Esophagus muscularis mucosa (tissue), 4 donors: ENCODE measurements at places on chromosomes 7 and 10. TPM values are rescaled to one million over a fixed set of nuclear protein-coding genes. Genes with fewer than 3 reads are reported as not detected.

Gene DGKB
- 14.2 TPM for total RNA-seq

Gene SRPK2
- 47.4 TPM for total RNA-seq

Gene LRRC17
- 2.2 TPM for total RNA-seq

Gene KDM7A
- total RNA-seq = 16.9 TPM

Gene AGAP5
- 6.6 TPM for total RNA-seq

DNA sequence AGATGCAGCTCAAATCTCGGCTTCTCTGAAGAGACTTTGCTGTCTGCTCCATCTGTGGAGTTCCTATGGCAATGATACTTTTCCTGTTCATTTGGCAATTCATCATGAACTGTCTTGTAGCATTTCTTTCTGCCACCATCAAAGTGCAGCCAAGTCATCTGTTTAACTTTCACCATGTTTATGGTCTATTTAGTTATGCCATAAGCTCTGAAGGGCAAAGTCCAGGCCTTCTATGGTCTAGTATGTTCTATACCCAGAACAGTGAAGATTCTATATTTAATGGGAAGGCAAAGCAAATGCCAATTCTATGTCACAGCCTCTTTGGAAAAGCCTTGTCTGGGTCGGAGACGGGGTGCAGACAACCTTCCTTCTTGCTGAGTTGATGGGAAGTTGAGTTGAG lies 472.6 kb downstream of the PLXNA4 start:
- DNase-seq = no peak

GRCh38 chr7:131431289-131431688 lies 103.6 kb downstream of the MKLN1 start:
- DNase-seq = no peak

GRCh38 chr10:14123139-14123538 lies 207.6 kb downstream of the FRMD4A start:
- DNase-seq = no peak

DNA sequence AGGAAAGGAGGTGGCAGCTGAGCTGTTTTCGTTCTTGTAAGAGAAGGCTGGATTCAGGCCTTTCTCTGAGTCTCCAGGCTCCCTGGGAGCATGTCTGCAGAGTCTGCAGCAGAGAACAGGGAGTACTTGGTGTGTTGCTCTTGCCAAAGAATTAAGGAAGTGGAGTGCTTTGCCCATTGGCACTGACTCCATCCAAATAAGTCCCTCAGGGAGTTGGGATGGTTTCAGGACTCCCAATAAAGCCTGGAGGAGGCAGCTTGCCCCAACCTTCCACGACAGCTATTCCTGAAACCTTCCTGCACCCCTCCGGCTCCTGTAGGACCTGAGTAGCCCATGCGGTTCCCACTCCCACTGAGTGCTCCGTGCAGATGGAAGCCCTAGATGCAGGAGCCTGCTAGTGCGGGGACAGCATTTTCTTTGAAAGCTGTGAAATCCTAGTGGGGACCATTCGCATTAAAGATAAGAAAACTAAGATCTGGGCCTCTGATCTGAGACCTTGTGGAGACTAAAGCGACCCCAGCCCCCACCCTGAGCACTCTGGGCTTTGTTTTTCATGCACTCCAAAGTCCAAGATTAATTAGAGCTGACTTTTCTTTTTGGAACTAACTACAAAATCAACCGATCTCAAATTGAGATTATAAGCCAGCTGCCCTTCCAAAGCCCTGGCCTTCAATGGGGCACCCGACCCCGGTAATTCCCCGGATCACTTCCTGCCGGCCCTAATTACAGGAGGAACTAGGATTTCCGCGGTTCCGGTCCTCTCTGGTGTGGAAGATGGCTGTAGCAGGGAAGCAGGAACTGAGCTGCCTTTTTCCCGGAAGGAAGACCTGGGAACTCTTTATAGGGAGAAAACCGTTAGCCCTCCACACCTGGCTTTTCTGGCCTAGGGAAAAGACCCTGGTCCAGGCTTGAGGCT lies 110.2 kb downstream of the COL13A1 start:
- no peak for DNase-seq

GRCh38 chr7:126806614-126807013 lies 446.1 kb downstream of the GRM8 start:
- no peak for DNase-seq

GRCh38 chr7:508461-509170 lies 11.0 kb downstream of the PDGFA start:
- DNase-seq = no peak

DNA sequence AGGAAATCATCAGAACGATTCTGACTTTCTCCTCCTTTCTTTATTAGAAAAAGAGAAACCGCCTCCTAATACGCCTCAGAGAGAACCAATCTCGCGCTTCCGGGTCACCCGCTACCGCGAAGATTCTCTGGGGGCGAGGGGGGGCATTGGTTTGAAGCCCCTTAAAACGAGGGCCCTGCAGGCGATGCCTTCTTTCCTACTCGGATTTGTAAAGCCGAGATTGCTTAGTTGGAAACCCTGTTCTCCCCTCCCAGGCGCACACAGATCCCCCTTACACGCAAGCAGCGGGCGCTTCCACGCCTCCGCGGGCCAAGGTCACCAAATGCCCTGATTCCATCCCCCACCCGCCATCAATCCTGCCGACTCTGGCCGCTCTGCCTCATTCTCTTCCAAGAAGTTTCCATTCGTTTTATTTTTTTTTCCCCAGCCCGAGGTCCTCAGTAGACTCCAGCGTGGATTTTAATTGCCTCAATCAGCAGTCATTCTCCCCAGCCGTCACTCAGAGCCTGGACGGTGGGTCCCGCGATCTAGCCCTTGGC lies 1.1 kb upstream of the GAD2 start:
- no peak for DNase-seq

DNA sequence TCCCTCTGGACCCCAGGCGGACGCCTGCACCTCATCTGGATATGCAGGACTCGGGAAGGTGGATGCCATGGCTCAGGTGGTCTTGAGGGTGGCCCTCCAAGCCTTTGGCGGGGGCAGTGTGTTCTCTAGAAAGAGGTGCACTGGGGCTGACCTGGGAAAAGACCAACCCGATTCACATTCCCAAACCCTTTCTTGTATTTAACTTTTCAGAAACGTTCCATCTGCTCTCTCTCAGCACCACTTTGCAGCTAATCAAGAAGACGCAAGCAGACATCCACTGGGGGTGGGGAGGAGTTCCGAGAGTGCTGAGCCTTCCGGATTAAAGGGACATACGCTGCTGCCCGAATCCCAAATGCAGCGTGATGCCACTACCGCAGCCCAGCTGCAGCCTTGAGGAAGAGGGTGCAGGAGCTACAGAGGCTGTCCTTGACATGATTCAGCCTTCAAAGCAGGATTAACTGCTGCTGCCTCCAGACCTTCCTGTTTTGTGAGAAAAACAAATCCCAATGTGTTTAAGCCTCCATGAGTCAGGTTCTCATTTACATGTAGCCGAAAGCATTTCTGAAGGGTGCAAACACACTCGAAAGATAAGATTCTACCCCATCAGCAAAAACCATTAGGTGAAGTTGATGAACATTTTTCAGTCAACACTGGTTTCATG lies 39.9 kb downstream of the RBM17 start:
- no peak for DNase-seq

GRCh38 chr7:156497776-156498509 lies 142.6 kb upstream of the RNF32 start:
- peak; percentile 53 for DNase-seq

DNA sequence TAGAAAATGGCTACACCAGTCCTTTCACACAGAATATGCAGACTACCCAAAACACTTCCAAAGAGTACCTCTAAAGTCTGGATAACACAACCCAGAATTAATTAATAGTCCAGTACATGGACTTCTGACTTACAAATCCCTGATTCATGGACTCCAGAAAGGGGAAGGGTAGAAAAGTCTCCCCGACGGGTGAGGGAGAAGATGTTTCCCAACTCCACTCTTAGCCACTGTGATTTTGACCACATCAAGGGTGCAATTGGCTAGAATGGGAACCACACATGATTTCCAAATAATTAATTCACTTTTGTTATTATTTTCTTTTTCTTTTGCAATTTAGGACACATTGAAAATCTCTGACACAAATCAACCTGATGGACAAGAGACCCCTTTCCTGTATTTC lies 1.4 kb downstream of the TMEM130 start:
- no peak for DNase-seq

GRCh38 chr10:6181249-6181648 lies 21.5 kb upstream of the PFKFB3 start:
- no peak for DNase-seq

DNA sequence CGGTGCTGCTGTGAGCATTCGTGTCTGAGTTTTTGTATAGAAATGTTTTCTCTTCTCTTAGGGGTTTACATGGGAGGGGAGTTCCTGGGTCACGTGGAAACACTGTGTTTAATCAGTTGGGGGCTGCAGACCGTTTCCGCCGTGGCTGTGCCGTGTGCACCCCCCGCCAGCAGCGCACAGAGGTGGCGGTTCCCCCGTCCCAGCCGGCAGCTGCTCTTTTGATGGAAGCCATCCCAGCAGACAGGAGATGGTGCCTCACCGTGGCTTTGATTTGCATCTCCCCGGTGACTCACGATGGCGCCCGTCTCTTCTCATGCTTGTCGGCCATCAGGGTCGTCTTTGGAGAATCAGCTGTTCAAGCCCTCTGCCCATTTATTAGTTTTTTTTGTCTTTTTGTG lies 34.9 kb upstream of the FOXL3 start:
- DNase-seq = no peak
